ENCODE measurements at places on chromosomes 2 and 18.
A peak's percentile ranks its signal among the peaks of the same experiment; 100 is the strongest.

DNA sequence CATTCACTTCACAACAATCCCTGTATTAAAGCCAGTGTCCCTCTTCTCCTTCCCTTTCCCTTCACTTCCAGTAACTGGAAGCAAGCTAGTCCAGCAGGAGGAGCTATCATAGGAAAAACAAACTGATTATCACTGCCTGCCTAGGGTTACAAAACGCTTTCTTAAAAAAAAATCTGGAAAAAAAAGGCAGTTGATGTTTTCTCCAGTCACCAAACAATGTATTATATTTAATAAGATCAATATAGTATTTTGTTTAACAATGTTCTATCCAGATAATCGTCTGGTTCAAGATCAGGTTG, 78.8 kb upstream of the ITGB6 start:
- no peak for DNase-seq

DNA sequence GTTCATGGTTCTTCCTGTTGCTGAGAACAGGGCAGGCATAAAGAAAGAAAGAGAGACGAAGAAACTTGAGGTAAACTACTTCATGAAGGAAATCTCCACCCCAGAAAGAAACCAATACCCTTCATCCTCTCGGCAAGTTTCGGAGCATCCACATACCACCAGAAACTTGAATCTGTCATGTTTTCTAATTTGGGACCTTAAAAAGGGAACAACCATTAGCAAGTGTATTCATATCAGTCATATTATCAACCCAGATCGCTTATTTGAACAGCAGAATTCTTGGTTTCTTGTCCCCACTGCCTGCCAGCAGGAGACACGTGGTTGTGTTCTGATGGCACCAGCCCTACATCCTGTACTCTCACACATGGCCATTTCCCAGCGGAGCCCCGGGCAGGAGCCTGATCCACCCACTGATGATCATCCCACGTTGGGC, 53.2 kb upstream of the FZD7 start:
- no peak for DNase-seq

DNA sequence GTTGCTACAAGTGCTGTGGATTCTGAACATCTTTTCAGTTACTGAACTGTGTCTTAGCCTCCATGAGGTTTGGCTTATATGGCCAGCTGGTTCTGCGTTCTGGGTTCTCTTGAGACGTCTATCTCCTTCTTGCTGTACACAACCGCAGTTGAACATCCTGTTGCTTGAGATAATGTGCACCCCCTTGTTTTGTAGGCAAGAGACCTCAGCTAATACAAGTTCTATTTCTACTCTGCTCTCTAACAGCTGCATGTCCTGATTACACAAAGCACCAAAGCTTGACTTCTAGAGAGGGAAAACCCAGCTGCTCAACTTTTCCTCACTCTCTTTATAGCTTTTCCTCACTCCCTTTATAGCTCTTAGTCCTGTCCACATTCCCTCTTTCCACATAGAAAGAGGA, 176.0 kb downstream of the LTBP1 start:
- DNase-seq = no peak

DNA sequence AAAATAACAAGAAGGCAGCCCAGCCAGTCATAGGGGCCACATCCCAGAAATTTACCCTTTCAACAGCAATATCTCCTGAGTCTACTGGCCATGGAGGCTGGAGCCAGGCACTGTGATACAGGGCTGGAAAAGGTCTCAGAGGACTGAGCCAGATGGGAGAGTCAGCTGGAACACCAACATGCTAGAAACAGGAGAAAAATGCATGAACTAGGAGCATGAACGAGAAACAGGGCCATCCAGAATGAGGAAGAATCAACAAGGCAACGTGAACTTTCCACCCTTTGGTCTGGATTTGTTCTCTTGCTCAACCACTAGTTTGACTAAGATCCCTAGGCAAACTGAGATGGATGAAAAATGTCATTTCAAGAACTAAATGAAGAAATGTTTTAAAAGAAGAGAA, 13.1 kb downstream of the PID1 start:
- DNase-seq = no peak

DNA sequence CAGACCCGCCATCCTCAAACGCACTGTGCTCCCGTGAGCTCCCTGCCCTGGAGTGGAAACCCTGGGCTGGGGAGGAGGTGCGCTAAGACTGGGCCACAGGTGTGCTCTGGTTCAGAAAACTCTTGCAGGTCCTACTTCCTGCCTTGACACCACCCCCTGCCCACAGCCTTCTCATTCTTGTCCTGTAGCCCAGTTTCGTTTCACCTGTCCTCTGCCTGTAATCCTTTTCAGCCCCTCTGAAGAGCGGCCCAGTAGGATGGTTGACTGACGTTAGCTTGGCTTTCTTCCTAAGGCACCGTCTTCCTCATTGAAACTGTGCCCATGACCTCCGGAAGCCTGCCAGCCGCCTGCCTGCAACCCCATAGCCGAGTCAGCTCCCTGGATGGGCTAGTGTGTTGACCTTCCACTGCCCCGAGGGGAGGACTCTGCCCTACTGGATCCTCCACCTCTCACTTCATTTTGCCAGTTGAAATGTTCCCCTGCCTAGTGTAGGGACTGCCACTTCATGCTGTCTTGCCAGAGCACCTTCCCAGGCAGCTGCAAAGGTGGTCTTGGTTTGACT, 116.9 kb downstream of the AGAP1 start:
- DNase-seq = no peak

DNA sequence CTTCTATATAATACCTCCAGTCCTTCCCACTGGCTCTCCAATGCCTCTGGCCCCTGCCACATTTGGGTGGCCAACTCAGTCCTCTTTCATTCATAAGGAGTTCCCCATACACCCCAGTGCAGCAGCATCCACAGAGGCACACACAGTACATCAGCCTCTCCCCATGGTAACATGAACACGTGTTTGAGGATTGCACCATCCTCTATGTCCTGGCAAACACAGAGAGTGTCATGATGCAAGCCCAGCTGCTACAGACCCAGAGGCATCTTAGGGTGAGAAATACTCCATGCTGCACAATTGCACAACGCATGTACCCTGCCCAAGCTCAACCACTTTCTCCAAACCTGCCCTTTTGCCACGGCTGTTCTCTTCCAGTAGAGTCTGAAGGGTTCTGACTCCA, 11.5 kb downstream of the IGFBP5 start:
- DNase-seq = no peak

DNA sequence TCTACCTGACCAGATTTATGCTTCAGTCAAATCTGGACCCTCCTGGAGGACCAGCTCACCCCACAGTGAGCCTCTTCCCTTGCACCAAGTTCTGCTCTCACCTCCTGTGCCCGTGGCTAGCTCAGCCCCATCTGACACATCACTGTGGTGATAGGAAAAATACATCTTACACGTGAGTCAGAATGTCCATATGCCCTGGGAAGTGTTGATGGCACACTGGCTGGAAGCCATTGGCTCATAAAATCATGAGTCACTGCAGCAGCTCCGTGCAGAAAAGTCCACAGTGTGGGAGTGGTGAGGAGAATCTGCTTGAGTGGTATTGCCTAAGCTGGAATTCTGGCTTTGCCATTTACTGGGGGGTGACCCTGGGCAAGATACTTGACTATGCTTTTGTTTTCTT, 42.6 kb upstream of the RAPGEF4 start:
- no peak for DNase-seq

GRCh38 chr18:55779691-55780585, 191.9 kb upstream of the TCF4 start:
- no peak for DNase-seq

DNA sequence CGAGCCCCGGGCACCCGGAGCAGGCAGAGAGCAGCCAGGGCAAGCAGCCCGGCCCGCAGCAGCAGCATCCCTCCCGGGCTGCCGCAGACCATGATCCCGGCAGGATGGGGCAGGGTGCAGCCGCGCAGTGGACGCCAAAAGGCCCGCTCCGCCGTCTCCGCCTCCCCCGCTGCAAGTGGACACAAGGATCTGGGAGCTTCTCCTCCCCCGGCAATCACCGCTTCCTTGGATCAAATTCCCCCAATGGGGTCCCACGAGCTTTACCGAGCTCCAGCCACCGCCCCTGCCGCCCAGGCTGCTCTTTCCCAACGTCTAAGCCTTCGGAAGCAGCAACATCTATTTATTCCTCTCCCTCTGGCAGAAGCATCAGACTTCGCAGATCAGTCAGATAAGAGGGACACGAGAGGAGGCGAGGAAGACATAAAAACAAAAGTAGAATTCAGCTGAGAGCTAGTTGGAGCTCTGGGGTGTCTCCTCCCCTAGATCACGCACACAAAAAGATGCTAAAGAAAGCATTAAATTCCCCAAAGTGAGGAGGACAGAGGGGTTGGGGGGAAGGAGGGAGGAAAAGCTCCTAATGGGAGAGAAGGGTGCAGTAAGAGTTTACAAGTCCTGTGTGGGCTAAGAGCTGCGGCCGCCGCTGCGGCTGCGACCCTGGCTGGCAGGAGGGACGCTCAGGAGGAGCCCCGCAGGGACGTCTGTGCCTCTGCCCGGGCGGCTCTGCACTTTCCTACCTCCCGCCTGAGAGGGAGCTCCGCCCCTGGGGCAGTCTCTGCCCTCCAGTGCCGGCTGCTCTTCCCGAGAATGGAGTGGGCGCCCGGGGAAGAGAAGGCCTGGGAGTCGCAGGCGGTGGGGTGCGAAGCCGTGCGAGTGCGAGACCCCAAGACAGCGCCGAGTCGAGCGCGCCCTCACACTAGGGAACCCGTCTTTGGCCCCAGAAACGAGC, at the start of gene FRZB:
TSS of gene FRZB (minus strand) at position 177 of the 946 bp plus-strand sequence. CDS start at position 92, 85 bp downstream.
- no peak for DNase-seq

- no peak for DNase-seq
These were observed 56.2 kb downstream of the CYP27C1 start for GRCh38 chr2:127163921-127164320.

GRCh38 chr18:49094979-49095632, 144.3 kb upstream of the SMAD7 start:
- no peak for DNase-seq

DNA sequence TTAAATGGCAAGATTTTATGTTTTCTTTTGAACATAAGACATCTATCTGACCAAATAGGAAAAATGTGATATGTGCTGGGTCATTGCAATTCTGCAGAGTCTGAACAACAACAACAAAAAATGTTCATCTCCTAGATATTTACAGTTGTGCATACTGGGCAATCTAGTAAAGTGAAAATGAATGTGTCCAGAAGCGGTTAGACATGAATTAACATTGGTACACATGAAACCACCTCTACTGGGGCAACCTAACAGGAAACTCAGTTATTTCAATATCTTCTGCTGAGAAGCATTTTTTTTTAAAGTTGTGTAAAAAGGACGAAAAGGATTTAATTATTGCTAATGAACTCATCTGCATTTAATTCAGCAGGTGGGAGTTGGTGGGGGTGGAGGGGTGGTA, 76.9 kb downstream of the DHRS9 start:
- no peak for DNase-seq

- no peak for DNase-seq
These were observed 4.9 kb downstream of the KIF1A start for GRCh38 chr2:240814946-240815760.

GRCh38 chr2:73202156-73203054, at the start of gene NOTO:
NOTO (plus strand) TSS chr2:73202574; CDS start chr2:73202667, 93 bp downstream.
- peak; percentile 14 for DNase-seq

GRCh38 chr2:30990671-30991070, 147.6 kb downstream of the GALNT14 start:
- DNase-seq = no peak

- no peak for DNase-seq
These were observed 271.3 kb upstream of the STON1 start for GRCh38 chr2:48258481-48259149.

DNA sequence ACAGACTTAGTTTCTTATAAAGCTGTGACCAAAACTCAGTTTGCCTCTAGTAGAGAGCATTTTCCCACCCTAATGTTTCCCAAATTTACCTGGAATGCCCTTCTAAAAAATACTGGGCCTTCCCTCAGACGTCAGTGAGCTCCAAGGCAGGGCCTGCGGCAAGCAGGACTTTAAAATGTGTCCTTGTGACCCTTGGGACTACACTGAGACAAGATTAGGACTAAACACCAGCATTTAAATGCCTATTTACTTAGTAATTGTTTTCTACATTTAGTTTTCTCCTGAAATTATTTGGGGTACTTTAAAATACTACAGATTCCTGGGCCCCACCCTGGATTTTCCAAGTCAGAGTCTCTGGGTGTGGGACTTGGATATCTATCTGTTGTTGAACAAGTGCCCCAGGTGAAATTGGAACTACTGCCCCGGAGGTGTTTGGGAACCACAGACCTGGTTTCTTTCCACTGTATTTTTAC, 14.3 kb downstream of the GATA6 start:
- no peak for DNase-seq

DNA sequence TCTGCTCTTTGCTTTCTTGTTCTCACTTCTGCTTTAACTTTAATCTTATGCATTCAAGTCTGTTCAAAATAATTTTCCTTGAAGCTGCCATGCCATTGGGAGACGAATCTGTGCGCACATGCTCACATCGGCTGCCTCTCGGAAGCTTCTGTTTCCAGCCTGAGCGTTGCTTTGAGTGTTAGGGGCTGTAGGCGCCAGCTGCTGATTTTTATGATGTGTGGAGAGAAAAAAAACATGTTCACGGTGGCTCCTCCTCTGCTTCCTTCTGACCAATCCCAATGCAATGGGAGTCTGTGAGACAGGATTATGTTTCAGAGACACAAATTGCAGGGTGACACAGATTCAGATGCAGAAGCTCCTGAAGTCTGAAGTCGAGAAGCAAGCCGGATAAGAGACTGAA, at the start of gene MC4R:
TSS of gene MC4R (minus strand) at position 180 of the 400 bp plus-strand sequence. CDS start 426 bp downstream, outside the sequence.
- DNase-seq = no peak

DNA sequence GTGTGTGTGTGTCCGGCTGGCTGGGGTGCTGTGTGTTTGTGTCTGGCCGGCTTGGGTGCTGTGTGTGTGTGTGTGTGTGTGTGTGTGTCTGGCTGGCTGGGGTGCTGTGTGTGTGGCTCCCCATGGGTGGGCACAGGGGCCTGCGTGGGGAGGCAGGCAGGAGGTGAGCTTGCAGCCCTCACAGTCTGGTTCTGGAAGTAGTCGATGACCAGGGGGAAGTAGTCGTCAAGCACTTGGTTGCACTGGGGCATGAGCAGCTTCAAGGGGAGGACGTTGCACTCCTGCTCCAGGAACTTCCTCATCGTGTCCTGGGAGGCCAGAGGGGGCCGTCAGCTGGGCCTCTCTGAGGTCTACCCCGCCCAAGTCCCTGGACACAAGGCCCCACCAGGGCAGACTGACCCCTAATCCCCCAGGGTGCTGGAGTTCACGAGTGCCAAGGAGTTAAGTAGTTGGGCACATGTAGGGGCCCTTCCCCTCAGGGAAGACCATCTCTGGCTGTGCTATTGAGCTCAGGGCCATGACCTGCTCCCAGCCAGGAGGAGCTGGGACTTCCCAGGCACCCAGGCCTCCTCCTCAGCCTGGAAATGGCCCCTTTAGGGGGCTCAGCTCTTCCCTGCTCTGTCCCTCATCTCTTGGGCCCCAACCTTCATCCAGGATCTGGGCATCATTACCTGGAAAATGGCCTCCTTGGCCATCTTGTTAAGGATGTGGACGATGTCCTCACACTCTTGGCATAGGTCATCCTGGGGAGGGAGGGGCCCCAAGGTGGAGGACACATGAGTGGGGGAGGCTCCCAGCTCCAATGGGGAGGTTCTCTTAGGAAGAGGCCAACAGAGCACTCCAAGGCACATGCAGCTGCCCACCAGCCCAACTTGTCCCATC, 1.3 kb downstream of the SFTPB start:
- DNase-seq = no peak

GRCh38 chr2:12222554-12222953, 476.1 kb downstream of the LPIN1 start:
- DNase-seq = no peak

Data from naive thymus-derived CD8-positive, alpha-beta T cell (primary cell).